ENCODE measurements at places on chromosomes 3 and 15.

GRCh38 chr15:99135194-99135593, 30.3 kb downstream of the SYNM start:
- DNase-seq: no peak

- no peak for DNase-seq
These were observed 49.1 kb upstream of the TPRG1 start for GRCh38 chr3:189122526-189123205.

DNA sequence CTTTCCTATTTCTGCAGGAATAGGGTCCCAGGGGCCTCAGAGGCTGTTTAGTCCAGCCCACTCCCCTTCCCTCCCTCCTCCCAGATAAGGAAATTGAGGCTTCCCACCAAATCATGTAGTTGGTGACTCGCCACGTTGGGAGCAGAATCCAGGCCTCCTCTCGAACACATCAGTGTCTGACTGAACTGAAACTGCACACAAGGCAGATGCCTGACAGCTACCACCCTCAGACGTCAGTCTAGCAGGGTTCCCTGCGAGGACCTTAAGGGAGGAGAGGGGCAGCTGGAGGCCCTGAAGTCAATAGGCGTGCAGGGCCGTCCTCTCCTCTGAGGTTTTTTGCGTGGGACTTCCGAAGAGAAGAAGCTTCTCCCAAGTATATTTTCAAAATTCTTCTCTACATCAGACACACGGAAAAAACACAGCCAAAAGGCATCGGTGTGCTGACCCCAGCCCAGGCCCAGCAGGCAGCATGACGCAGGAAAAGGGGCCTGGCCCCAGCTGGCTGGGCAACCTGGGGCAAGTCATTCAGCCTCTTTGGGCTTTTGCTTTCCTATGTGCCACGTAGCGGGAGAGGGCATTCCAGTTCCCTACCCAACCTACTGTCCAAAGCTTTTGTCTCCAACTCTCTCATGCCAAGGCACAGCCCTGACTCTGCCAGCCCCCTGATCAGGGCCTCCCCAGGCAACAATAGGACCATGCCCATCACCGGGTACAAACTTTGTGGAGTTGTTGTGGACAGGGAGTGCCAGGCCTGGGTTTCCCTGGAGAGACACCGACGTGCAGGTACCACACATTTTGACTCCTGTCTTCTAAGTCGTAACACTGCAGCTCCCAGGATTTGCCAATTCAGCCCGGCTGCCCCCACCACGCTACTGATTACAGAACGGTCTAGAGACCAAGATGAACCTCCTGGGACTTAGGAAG, 283.1 kb downstream of the XXYLT1 start:
- DNase-seq: no peak

DNA sequence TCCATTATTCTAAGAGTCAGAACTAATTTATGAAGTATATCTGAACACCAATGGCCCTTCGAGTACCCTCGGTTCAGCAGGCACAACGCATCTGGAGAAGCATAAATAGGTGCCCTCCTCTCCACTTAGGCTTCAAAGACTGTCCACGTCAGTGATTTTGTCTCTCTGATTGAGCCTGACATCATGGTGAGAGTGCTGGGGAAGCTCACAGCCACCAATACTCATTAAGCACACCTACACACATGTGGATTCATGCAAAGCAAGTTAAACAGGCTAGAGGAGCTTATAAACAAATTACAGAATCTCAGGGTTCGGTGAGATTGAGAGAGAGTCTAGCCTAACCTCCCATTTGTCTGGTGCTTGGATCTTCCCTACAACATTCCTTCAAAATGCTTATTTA, 3.6 kb downstream of the CLDN1 start:
- no peak for DNase-seq

DNA sequence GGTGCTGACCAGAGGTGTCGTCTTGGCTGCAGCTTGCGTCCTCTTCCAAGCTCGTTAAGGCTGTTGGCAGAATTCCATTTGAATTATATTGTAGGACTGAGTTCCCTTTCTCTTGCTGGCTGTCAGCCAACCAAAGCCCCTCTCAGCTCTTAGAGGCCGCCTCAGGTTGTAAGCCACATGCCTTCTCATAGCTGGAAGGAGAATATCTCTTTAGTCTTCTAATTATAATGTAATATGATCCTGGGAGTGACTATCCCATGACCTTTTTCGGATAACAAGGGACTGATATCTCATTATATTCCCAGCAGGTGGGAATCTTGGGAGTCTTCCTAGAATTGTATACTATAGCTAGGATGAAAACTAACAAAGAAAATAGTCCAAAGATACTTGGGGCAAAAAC, 4.8 kb downstream of the SCG5 start:
- no peak for DNase-seq

GRCh38 chr15:98315971-98316370, 332.4 kb upstream of the IGF1R start:
- DNase-seq: no peak

- no peak for DNase-seq
These were observed 6.3 kb downstream of the FBXL22 start for GRCh38 chr15:63603516-63603915.

DNA sequence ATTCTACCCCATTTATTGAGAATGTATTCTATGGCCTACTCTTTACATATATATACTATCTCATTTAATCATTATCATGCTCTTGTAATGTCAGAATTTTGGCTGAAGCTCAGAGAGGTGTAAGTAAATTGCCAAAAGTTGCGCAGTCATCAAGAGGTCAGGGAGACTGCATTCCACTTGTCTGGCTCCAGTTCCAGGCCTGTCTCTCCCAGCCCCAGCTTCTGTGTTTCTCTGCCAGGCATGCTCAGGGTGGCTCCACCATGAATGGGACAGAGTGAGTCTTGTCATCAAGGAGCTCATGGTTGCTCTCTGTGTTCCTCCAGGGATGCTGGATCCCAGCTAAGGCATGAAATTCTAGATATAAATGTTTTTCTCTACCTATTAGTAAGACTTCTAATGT, 635.1 kb upstream of the MDFIC2 start:
- no peak for DNase-seq
